Central memory CD4-positive, alpha-beta T cell (primary cell): ENCODE measurements at places on chromosomes 3 and 15.

- DNase-seq: no peak
Observed at GRCh38 chr3:12394569-12395271, 89.6 kb upstream of the TSEN2 start.

DNA sequence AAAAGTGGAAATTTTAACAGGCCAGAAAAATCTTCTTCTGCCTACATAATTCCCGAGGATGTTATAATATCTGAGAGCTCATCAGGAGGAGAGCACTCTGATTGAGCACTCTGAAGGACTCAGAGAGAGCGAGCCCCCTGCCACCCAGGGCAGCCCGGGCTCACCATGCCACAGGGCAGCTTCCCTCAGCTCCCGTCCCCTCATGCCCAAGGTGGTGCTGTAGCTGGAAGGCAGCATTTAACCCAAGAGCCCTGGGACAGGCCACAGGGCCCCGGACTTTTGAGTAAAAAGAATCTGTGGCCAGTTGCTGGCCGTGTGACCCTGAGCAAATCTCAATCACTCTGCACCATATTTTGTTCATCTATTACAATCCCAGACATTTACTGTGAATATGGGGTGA lies 23.5 kb upstream of the RAD18 start:
- no peak for DNase-seq

DNA sequence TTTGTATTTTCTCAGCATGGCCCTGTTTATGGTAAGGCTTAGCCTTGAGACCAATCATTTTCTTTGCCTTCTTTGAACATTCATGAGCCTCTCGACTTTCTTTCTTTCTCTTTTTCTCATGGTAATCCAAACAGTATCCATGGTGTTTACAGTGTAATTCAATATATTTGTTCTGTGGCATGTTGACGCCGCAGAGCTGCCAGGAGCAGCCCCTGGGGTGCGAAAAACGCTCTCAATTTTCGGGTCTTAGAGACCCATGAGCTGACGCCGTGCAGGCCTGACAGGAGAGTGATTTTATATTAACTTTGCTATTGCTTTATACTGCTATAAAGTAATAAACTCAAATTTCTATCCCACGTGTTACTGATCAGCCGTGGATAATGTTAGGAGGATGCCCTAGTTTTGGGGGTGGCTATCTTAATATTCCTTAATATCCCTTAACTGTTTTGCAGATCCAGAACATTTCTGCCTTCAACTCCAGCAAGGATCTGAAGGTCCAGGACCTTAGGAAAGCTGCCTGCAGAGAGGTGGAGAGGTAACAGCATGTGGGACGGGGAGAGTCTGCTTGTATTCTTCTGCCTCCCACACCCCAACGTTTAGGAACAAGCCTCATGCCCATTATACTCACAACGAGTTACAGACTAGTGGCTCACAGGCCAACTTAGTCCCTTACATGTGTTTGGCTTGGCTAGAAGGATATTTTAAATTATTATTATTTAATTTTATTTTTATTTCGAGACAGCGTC lies 29.3 kb upstream of the MYO1E start:
- DNase-seq: no peak

GRCh38 chr3:13401149-13401548 lies 19.0 kb downstream of the NUP210 start:
- no peak for DNase-seq

- DNase-seq: no peak
Observed at GRCh38 chr15:26157081-26157480, 294.0 kb upstream of the ATP10A start.

DNA sequence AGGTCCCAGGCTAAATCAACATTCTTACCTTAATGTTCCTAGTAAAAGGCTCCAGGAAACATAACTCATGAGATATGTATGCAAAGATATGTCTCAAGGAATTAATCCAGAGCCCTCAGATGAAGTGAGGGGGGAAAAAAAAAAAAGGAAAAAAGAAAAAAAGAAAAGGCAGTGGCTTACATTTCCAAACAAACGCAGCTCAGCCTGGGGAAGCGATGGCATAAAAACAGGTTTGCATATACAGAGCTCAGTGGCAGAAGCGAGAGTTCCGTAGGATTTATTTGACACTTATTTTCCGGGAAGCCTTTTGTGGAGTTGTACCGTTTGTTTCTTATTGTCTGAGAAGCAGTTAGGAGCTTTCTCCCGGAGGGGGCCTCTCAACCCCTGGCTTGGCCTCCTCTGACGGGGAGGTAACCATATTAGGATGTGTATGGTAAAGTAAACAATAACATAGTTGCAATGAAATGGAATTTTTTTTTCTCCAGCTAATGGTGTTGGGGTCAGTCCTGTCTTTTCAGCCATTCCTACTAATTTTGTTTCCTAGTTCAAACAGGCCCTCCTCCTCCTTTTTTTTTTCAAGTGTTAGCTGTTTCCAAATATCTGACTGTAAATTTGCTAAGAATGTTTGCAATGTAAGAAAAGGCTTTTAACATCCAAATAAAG lies 338.6 kb downstream of the FOXP1 start:
- DNase-seq: no peak

DNA sequence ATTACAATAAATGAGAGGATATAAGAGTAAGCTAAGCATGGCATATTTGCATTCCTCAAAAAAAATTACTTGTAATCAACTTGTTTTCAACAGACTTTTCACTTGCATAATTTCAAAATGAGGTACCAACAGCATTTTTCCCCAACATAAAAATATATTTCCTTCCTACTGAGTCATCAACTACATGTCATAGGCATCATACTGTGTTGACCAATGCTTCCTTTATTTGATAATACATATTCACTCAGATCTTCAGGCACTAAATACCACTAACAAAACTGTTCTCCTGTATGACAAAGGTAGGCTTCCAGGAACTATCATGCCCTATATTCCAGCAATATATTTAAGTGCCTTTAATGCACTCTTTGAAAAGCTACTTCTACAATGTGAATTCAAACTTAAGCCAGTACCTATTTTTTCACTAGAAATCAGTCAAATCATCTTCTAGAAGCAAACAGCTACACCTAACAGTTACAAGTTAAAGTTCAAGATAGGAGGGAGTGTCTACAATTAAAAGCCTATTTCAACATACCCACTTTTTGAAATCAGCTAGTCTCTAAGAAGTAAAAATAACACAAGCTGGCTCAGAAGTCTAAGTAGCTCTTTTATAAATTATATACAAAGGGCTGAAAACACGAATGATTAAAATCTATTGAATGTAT lies 11.3 kb downstream of the ADAM10 start:
- DNase-seq: no peak

- DNase-seq: no peak
Observed at GRCh38 chr3:126322181-126322967, 34.8 kb downstream of the KLF15 start.

- DNase-seq: no peak
Observed at GRCh38 chr15:90126596-90127435, 24.5 kb upstream of the IDH2 start.

GRCh38 chr3:134597390-134597970 lies 53.3 kb downstream of the KY start:
- no peak for DNase-seq

- no peak for DNase-seq
Observed at GRCh38 chr3:194212845-194213331, 76.9 kb downstream of the HES1 start.

GRCh38 chr15:44033894-44034293 lies 161.2 kb downstream of the FRMD5 start:
- no peak for DNase-seq

DNA sequence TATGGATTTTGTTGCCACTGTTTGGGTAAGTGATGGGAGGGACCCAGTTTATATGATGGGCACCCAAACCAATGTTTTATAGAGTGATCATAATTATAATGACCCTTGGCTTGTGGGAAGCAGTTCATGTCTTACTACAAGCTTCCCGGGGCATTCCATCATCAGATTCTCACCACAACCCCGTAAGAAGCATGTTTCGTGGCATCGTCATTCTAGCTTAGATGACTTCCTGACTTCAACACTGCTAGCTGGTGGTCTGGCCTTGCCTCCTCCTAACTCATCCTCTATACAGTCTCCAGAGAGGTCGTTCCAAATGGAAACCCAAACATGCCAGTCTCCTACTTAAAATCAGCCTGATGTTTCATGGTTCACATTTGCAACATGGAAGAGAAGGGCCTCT lies 226.9 kb downstream of the ADAMTS9 start:
- DNase-seq: no peak

DNA sequence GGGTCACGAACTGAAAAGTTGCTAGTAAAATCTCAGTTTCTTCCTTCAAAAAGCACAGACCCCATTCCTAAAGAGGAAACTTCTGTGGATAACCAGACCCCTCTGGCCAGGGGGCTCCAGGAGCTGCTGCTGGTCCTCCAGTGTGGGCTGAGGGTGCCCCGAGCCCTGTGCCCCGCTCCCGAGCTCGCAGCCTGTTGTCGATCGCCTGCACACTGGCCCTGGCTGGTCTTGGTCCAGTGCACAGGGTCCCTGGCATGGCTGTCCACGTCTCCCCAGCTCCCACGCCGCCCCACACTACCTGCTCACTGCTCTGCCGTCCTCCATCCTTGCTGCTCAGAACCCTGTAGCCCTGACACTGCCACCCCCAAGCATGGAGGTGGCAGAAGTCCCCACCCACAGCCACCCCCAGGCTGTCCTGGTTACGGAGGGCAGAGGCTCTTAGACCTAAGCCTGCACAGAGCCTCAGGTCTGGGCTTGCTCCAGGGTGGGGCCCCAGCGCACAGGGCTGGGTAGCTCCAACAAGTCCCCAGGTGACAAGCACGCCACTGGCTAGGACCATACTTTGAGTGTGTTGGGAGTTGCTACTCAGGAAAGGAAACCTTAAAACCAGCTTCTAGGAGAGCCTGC lies 87.0 kb downstream of the PLXNA1 start:
- no peak for DNase-seq

DNA sequence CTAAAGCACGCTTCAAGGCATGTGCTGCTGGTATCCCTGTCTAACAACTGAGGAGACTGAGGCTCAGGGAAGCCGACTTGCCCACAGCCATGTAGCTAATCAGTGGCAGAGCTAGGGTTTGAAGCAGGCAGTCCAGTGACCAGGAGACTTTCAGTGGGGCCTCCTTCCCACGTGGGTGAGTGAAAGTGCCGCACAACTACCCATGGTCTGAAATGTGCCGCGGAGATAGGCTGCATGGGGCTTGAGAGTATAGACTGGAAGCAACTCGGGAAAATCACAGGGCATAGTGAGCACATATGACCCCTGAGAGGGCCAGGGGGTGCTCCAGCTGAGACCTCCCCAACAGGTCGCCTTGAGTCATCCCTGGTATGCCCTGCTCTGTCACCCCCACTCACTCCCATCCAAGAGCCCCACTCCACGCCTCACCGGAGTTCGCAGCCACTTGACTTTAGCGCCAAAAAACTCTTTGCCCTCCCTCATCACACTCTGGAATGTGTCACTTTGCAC lies 19.1 kb downstream of the FAM174B start:
- DNase-seq: no peak

DNA sequence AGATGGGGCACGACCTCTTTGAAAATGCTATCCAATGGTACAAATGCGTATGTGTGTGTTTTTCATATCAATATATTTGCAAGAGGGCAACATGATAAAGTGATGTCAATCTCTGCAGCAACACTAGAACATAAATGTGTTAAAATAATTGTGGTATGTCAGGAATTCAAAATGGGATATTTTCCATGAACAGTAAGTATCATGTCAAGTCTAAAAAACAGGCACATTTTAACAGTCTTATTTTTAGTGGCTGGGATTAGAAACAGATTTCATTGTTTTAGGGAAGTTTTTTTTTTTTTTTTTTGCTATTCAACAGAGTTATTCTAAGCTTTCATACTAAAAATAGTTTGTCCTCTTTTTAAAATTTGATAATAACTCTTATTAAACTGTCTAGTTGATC lies 209.8 kb downstream of the GAP43 start:
- DNase-seq: no peak

- no peak for DNase-seq
Observed at GRCh38 chr3:119601154-119601553, 3.5 kb downstream of the PLA1A start.

DNA sequence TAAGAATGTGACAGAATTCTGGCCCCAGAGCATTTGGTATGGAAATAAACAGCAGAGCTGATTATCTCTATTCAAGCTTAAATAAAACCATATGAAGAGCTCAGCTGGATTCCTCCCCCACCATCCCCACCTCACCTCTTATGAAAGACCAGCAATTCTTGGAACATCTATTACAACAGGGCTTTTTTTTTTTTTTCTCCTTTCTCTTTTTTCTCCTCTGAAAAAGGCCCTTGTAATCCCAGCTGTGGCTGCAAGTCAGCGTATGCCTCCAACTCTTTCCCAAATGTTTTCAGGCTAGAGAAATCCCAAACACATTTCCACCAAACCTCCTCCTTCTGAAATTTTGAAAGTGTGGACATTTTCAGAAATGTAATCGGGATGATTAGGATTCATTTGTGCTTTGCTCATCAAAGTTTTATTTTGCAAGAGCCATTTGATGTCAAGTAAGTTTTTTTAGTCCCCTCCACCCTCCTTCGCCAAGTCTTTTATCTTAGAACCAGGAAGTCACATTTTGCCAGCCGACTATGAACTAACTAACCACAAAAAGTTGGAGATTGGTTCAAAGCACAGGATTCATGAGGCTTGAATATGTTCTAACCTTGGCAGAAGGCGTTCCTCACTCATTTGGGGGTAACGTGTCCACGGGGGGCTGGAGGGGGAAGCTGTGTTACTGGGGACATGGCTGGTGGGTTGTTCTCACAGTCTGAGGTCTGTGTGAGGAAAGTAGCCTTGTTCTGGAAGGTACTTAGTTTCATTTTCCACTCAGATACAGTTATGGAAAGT lies 142.0 kb upstream of the PDZRN3 start:
- no peak for DNase-seq

DNA sequence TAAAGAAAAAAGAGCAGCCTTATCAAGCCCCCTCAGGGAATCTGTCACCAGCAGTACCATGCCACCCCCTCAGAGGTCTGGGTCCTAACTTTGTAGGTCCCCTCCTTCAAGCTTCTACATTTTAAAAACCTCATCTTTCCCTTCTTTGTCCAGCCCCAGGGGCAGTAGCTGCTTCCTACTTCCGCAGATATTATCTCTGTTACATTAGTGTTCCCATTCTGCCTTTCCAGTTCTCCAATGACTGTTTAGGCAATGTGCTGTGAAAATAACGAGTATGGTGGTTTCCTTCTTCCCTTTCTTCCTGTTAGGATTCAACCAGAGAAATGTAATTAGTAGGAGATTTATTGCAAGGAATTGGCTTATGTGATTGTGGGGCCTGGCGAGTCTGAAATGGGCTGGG lies 126.1 kb upstream of the TNIK start:
- no peak for DNase-seq

DNA sequence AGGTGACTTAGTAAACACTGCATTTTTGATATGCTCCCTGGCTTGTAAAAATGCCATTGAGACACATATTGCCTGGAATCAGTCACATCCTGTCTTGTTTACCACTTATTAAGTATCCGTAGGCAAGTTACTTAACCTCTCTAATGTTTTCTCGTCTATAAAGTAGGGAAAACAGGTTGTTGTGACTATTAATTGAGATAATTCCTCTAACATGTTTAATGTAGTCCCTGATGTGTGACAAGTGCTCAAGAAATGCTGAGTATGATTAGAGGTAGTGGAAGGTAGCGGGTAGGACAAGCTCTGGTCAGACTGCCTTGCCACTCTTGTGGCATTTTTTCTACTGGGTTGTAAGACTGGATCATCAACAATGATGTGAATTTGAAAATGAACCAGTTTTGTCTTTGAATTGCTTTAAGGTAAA lies 54.1 kb downstream of the NFKBIZ start:
- no peak for DNase-seq
